Islet precursor cell (in vitro differentiated cells): ENCODE measurements at places on chromosomes 2 and 18.

DNA sequence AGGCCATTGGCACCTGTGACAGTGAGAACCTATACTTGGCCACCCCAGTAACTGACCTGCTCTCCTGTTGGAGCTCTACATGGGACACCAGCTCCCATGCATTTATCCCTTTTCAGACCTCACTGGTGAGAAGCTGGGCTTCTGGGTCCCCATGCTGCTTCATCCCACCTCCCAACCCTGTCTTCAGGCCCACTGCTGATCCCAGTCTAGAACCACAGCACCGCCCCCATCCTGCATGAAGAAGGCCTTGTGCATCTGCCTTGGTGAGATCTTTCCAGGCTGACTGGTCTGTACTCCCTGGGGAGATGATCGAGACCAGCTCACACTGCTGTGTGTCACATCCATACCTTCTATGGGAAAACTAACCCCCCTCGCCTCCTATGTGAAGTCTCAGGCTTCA is 22.7 kb downstream of the TTC32 start:
- peak; percentile 43 for DNase-seq

- DNase-seq = no peak
These were observed 31.7 kb upstream of the SERTAD2 start for GRCh38 chr2:64685430-64685829.

GRCh38 chr2:37615804-37616676 is 55.4 kb downstream of the CDC42EP3 start:
- no peak for DNase-seq

DNA sequence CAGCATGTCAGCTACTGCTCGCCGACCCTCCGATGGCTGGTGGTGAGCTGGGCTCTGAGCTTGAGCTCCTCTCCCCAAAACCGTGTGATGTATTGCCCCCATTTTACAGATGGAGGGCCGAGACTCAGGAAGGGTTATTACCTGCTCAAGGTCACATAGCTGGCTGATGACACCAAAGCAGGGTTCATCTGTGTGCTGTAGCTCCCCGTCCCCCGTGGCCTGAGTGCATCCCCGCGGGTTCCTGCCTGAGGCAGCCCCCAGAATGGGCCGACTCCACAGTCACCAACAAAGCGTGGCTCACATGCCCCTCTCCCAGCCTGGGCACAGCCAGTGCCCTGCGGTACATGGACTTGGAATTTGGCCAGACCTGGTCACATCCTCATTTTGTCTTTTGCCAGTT is 198.6 kb downstream of the TFCP2L1 start:
- no peak for DNase-seq

DNA sequence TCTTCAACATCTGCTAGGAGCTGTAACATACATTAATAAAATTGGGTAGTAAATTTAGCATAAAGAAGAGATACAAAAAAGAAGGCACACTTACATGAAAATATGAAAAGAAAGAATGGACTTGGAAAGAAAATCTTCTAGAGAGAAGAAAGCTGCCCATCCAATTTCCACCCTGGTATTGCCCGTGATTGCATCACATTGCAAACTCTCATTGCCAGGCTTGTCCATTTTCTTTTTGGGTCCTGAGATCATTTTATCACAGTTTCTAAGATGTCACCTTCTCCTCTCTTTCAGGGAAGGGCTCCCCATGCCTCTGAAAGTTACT is 321.5 kb downstream of the RND3 start:
- no peak for DNase-seq

DNA sequence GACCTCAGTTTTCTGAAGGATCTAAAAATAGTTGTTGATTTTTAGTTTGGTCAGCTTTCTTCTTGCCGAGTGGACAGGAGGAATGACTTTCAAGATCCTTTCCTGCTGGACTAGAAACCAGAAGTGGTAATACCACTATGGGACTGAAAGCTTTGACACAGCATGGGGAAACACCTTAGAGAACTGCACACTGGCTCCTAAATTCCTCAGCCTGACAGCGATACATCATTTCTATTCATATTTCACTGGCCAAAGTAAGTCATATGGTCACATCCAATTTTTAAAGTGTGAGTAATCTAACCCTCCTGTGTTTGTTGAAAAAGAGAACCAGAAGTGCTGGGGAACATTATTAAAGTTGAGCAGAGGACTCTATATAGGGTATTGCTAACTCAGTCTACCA is 244.7 kb upstream of the MMADHC start:
- DNase-seq = no peak

GRCh38 chr2:196389670-196390069 is 218.3 kb upstream of the STK17B start:
- DNase-seq = no peak

DNA sequence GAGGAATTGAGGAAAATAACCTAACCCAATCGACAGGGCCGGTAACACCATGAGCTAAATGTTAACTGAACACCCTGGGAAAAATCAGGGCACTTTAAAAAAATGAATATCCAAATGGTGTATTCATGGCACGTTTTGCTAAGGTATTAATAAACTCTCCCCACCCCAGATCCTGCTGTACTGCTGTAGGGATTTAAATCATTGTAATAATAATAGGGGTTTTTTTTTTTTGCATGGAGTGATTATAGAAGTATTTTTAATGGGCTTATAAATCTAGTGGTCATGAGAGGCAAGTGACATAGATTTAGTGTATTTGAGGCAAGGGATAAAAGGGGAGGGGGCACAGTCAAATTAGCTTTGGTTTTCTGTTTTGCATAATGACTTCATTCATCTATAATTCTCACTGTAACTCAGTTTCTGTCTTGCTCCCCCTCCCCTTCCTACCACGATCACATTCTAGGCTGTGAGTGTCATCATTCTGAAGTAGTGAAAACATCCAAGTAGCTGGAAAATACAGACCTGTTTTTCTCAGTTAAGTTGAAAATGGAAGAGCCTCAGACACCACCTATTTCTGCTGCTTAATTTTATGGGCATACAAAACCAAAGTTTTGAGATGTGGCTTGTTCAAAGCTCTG is 18.2 kb upstream of the MGAT5 start:
- no peak for DNase-seq

DNA sequence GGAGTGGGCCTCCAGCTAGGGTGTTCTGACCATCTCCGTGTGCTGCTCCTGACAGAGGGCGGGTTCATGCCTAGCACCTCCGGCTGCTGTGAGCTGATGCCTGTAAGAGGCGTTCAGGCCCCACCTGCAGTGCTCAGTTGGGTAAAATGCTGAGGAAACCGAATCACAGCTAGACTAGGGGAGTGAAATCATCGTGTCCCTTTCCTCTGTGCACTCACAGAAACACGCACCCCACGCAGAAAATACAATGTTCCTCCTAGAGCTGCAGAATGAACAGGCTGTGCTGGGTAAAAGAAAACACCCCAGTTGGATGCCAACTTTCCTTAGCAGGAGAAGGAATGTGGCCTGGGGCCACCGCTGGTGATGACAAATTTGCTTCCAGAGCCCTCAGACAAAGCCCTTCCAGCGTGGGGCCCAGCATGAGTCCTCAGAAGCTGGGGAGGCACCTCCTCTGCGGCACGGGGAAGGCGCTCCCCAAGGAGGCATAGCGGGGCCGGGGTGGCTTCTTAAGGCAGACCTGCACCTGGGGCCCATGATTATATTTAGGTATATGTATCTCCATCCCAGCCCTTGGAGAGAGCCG is 16.3 kb upstream of the ARHGEF4 start:
- no peak for DNase-seq

DNA sequence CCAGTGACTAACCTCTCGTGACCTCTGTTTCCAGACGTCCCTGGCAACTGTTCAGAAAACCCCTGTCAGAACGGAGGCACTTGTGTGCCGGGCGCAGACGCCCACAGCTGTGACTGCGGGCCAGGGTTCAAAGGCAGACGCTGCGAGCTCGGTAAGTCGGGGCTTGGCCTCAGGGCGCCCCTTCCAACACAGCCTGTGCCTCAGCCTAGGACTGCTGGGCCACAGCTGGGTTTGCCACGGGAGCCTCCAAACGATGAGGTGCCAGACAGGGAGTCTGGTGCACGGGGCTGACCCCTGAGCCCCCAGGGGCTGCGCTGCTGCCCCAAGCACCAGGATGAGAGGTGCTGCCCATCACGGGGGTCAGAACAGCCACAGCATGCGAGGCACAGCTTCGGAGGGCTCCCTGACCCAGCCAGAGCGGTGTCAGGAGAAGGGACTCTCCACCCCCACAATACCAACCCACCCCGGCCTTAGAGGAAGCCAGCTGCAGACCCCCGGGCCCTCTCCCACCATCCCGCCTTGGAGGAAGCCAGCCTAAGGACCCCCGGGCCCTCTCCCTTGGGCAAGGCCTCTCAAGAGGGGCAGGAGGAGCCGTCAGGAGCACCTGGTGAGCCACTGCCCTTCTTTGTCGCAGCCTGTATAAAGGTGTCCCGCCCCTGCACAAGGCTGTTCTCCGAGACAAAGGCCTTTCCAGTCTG is 20.3 kb downstream of the MTERF4 start:
- peak; percentile 49 for DNase-seq

- peak; percentile 83 for DNase-seq
These were observed 8.4 kb downstream of the POU3F3 start for GRCh38 chr2:104862058-104862941.

- peak; percentile 100 for DNase-seq
These were observed 29.6 kb downstream of the SH3BP4 start for GRCh38 chr2:234981197-234982095.

GRCh38 chr2:197372592-197372991 is 62.0 kb upstream of the ANKRD44 start:
- DNase-seq = no peak

DNA sequence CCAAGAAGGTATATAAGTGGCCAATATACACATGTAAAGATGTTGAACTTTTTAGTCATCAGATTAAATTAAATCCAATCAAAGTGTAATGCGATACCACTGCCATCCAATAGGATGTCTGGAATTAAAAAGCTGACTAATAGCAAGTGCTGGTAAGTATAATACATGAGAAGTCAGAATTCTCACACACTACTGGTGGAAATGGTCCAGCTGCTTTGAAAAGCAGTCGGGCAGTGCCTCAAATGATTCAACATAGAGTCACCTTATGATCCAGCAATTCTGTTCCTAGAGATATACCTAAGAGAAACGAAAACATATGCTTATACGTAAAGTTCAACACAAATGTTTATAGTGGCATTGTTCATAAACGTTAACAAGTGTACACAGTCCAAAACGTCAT is 124.1 kb upstream of the MYT1L start:
- no peak for DNase-seq
